ENCODE measurements at places on chromosomes 5 and 9.

DNA sequence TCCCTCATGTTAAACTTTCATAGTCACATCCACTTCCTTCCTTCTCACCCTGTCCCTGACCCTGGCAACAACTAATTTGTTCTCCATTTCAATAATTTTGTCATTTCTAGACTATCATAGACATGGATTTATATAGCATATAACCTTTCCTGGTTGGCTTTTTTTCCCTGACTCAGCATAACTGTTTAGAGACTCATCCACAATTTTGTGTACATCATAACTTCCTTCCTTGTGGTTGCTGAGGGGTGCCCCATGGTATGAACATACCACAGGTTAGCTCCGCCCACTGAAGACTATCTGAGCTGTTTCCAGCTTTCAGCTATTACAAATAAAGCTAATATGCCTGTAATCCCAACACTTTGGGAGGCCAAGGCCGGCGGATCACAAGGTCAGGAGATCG lies 137.3 kb downstream of the PHF2 start:
- DNase-seq: no peak

DNA sequence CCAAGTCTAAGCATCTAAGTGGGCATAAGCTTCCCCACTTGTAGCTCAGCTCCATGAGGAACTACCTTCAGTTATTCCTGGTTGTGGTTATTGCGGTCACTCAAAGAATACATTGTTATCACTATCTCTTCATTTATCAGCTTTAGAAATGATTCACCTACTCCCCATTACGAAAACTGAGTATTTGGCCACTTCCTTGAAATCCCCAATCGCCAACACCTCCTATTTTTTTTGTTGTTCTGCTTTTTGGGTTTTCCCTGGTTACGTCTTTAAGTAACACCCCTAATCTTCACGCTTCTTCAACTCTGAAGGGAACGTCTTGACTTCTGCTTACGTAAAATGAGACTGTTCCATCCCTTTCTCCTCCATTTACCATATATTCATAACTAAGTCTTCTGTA lies 20.7 kb downstream of the MAPK9 start:
- no peak for DNase-seq

GRCh38 chr9:87622923-87623322 lies 103.0 kb upstream of the CTSL start:
- no peak for DNase-seq

DNA sequence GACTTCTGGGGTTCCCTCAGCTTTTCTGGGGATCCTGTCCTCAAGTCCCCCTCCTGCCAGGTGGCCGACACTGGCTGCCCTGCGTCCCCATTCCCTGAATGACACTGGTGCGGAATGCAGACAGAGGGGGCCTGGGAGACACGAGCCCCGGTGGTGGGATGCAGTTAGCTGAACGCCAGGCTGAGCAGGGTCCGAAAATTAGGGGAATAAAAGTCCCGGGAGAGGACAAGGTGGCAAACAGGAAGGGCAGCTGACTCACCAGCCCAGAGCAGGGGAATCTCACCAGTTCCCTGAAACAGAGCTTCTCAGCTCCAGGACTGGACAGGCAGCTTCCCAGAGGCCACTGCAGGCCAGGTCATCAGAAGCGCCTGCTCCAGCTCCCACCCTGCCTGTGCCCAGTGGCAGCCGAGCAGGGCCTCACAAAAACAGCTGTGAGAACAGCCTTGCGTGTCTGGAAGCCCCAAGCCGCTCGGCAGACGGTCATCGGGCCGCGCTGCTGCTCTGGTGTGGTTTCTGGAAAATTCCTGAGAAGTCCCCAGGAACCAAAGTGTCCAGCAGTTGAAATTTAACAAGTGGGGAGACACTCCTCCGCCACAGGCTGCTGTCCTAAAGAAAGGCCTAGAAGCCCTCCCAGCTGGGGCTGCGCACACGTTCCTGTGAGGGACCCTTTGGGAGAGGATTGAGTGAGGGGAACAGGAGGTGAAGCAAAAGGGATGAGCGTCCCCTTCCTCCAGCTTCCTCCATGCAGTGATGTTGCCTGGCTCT lies 47.6 kb upstream of the EXOC3 start:
- DNase-seq: peak; percentile 78

GRCh38 chr5:155575861-155576260 lies 562.3 kb downstream of the KIF4B start:
- no peak for DNase-seq
